ENCODE measurements at places on chromosomes 5 and 9. TPM values are rescaled to one million over a fixed set of nuclear protein-coding genes. Genes with fewer than 3 reads are reported as not detected.
A peak's percentile ranks its signal among the peaks of the same experiment; 100 is the strongest.

DNA sequence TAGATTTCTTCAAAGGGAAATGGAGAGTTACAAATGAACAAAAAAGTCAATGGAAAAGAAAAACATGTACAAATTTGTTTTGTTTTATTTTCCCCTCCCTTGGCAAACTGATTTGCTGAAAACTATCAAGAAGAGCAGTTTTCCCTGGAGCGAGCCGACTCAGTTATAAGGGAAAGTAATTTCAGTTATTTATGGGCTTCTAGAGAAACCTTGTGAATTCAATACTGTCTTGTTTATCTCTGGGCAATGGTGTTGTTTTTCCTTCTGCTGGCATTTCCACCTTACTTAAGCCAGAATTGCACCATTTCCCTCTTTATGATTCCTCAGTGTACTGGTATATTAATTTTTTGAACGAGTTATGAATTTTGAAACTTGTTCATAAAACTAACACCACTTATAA lies 1163.6 kb downstream of the CDH12 start:
- no peaks in the 10 kb centered on the region for H3K27me3 ChIP-seq
- no peak overlapping the region for H3K27ac ChIP-seq
- no peak overlapping the region for H3K4me3 ChIP-seq
- no peak for DNase-seq
- no peaks in the 10 kb centered on the region for H3K36me3 ChIP-seq
- H3K4me1 ChIP-seq: no peaks in the 10 kb centered on the region

DNA sequence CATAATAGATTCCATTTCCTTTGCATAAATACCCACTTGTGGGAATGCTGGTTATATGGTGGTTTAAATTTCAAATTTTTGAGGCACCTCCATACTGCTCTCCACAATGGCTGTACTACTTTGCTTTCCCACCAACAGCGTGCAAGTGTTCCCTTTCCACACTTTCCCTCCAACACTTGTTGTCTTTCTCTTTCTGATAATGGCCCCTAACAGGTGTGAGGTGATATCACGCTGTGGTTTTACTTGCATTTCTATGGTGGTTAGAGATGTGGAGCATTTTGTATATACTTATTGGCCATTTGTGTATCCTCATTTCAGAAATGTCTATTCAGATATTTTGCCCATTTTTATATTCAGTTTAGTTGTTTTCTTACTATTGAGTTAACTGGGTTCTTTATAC lies 34.6 kb downstream of the CTSL start:
- H3K27me3 ChIP-seq: no peaks in the 10 kb centered on the region
- H3K4me3 ChIP-seq: no peak overlapping the region
- H3K4me1 ChIP-seq: peaks cover 2% of the 10 kb centered on the region
- no peak overlapping the region for H3K27ac ChIP-seq

GRCh38 chr5:150469718-150470469 lies 20.4 kb upstream of the RPS14 start:
- no peak for DNase-seq
- H3K36me3 ChIP-seq: no peaks in the 10 kb centered on the region
- no peak overlapping the region for H3K27ac ChIP-seq
- H3K27me3 ChIP-seq: peaks cover 4% of the 10 kb centered on the region
- peaks cover 26% of the 10 kb centered on the region for H3K4me1 ChIP-seq

The ZNF608 gene
- 161 TPM for total RNA-seq

The NUP188 gene
- 63.6 TPM for total RNA-seq

DNA sequence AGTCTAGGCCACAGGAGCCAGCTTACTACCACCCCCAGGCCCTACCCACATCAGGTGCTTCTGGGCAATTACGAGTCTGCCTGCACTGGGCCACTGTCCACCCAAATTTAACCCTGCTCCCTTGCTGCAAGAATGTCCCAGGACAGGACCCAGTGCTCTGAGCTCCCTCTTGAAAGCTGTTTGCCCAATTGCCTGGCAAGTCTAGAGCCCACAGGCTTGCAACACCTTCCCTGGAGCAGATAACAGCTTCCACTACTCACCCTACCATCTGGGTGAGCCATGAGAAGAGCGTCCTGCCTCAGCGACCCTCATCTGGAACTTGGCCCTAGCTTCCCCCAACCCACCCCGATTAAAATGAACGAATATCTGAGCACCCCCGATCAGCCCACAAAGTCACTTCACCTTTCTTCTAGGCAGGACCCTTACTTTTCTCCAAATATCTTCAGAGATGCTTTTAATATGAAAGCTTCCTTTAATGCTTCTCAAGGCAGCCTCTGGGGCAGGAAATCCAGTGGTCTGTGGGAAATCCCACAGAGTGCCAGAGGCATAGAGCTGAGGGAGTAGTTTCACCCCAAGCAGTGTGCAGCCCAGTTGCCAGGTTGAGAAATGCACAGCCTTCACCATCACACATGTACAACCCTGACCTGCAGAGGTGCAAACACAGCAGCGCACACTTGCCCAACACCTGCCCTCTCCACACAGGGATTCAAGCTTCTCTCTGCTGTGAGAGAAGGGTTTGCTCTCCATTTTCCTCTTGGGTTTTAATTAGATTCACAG lies 10.6 kb downstream of the ACSL6 start:
- H3K4me1 ChIP-seq: peaks cover 29% of the 10 kb centered on the region
- no peaks in the 10 kb centered on the region for H3K36me3 ChIP-seq
- no peak overlapping the region for H3K27ac ChIP-seq
- peak; percentile 1 for DNase-seq

The SH3TC2 gene
- 0.25 TPM for total RNA-seq

DNA sequence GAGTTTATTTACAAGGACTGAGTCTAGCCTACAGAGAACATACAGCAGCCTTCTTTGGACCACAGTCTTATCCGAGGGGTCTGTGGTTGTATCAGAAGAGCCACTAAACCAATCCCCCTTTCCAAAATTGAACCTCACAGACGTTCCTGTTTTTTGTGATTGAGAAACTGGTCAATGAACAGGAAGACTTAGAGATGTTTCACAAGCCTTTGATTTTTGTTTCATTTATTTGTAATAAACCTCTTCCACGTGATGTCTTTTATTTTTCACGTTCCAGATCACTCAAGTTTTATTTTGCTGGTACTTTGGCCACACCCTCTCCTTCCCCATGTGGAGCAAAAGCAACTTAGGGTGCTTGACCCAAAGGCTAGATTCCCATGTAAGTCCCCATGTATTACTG lies 16.1 kb downstream of the CCT5 start:
- peaks cover 2% of the 10 kb centered on the region for H3K4me1 ChIP-seq
- peaks cover 3% of the 10 kb centered on the region for H3K27me3 ChIP-seq
- no peak overlapping the region for H3K4me3 ChIP-seq
- H3K27ac ChIP-seq: no peak overlapping the region
- DNase-seq: no peak
- no peaks in the 10 kb centered on the region for H3K36me3 ChIP-seq

The CDC20B gene
- total RNA-seq: 0.34 TPM

The CD74 gene
- 3.1 TPM for total RNA-seq

The IL13 gene
- total RNA-seq: not detected

The UGCG gene
- 16.0 TPM for total RNA-seq

DNA sequence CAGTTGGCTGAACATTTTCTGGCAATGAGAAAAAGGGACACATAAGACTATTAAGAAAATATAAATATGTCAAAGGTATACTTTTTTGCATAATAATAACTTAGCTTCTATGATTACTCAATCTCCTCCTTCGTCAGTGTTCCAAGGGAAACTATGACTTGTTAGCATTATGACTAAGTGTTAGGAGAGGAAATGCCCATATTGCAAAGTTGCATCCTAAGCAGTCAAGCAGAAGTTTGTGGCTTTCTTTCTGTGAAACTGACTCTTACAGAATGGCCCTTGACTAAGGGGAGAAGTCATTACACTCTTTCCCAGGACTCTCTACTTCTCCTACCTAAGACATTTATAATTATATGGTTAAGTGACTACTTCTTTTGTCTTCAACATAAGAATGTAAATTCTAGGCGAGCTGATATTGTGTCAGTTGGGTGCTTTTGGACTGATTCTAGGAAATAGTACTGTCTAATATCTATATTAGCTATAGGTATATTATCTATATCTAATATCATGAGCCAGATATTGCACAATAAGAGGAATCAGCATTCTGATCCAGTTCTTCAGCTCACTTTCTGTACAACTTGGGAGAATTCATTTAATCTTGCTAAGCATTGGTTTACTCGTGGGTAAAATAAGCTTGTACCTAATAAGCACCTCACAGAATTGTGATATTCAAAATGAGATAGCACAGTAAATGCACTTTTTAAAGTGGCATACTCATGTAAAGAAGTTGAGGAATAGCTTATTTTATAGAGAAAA lies 16.4 kb upstream of the SPINK6 start:
- no peaks in the 10 kb centered on the region for H3K27me3 ChIP-seq
- no peak for DNase-seq
- no peak overlapping the region for H3K4me3 ChIP-seq

DNA sequence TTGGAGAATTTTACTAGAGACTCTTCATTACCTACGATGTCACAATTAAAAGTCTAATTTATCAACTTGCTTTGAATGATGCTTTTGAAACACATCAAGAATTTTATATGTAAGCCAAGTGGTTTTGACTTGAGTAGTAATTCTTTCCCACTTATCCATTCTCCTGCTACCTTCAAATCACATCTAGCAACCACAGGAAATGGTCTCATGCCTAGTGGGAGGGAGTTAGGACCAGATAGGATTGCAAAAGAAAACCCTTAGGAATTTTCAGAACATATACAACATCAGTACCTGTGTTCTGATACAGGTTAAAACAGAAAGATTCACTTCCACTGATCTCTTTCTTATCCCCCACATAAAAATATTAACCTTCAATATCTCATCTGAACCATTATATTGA lies 260.4 kb downstream of the CWC27 start:
- DNase-seq: no peak
- no peak overlapping the region for H3K4me3 ChIP-seq
- H3K27ac ChIP-seq: no peak overlapping the region
- peaks cover 7% of the 10 kb centered on the region for H3K4me1 ChIP-seq
- H3K36me3 ChIP-seq: no peaks in the 10 kb centered on the region

DNA sequence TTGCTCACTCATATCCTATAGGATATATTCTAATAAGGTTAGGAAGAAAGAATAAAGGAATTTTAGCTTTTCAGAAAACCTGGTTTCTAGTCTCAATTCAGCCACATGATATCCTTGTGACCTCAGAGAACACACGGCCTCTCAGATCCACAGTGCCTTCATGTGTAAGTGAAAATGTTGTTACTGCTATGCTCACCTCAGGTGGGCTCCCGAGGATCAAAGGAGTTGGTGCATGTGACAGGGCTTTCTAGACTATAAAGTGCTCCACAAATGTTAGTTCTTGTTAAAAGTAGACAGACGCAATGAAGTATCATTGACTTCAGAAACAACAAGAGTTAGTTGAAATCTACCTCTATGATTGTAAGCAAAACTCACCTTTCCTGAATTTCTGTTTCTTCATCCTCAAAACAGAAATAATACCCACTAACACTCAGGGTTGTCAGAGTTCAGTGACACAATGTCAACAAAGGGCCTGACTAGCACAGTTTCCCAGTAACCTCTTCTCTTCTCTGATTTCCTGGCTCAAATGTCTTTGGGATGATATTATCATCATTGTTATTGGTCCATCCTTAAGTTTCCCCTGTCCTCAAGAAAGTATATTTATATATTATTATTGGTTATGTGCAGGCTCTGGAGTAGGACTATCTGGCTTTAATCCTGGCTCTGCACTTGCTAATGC lies 36.0 kb upstream of the MAN2A1 start:
- no peak overlapping the region for H3K4me3 ChIP-seq
- no peak for DNase-seq
- peak overlapping the region; percentile 6 for H3K27ac ChIP-seq
- H3K27me3 ChIP-seq: no peaks in the 10 kb centered on the region

The EXOSC2 gene
- total RNA-seq: 43.3 TPM

GRCh38 chr5:132770476-132771159 lies 6.4 kb downstream of the SEPTIN8 start:
- no peak overlapping the region for H3K27ac ChIP-seq
- no peaks in the 10 kb centered on the region for H3K36me3 ChIP-seq
- H3K27me3 ChIP-seq: peaks cover 14% of the 10 kb centered on the region
- H3K4me1 ChIP-seq: peaks cover 5% of the 10 kb centered on the region
- no peak overlapping the region for H3K4me3 ChIP-seq

The GABBR2 gene
- total RNA-seq: 116 TPM

DNA sequence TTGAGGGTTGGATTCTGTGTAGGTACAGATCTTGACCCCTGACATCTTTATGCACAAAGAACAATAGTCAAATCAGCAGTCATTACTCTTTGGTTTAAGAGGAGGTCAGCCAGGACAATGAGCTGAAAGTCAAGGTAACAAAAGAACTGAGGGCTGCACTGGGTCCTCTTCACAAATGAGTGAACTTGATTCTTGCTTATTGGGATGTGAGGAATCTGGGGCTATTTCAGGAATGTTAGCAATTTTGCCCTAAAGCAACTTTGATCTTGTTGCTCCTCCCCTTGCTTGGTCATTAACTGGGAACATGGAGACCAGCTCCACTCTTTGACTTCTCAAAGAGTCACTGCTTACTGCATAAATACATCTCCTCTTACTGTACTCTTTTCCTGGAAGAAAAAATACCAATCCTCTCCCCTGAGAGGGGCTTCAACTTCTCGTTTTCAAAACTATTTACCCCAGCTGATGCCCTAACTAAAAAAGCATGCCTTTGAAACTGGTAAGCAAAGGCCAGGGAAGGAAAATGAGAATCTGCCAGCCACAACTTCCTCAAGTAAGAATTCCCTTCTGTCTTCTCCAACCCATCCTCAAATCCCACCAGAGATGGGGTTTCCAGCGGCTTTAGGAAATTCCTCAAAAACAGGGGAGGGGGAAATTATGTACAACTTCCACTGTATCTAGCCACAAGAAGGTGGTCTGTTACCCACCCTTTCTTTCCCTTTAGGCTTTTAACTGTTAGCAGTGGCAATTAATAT lies 368.3 kb downstream of the ENC1 start:
- H3K36me3 ChIP-seq: no peaks in the 10 kb centered on the region
- DNase-seq: no peak
- H3K27me3 ChIP-seq: peaks cover 5% of the 10 kb centered on the region
- no peak overlapping the region for H3K27ac ChIP-seq

The HTR4 gene
- not detected for total RNA-seq

- H3K36me3 ChIP-seq: no peaks in the 10 kb centered on the region
- H3K4me3 ChIP-seq: no peak overlapping the region
- peaks cover 1% of the 10 kb centered on the region for H3K27me3 ChIP-seq
- no peak for DNase-seq
These were observed 734.3 kb downstream of the SEMA5A start for GRCh38 chr5:8811581-8811980.

- no peaks in the 10 kb centered on the region for H3K4me1 ChIP-seq
- H3K36me3 ChIP-seq: no peaks in the 10 kb centered on the region
- DNase-seq: no peak
- no peak overlapping the region for H3K27ac ChIP-seq
- no peaks in the 10 kb centered on the region for H3K27me3 ChIP-seq
These were observed 44.9 kb upstream of the GNPDA1 start for GRCh38 chr5:142057697-142058056.

The FOXI1 gene
- total RNA-seq: not detected

GRCh38 chr5:52702877-52703276 lies 84.8 kb upstream of the ITGA1 start:
- H3K4me1 ChIP-seq: no peaks in the 10 kb centered on the region
- no peak overlapping the region for H3K4me3 ChIP-seq
- DNase-seq: no peak

GRCh38 chr9:91202736-91203283 lies 158.9 kb downstream of the AUH start:
- no peak overlapping the region for H3K27ac ChIP-seq
- H3K4me1 ChIP-seq: no peaks in the 10 kb centered on the region
- H3K27me3 ChIP-seq: no peaks in the 10 kb centered on the region

GRCh38 chr9:36632892-36633291 lies 60.2 kb downstream of the MELK start:
- no peak for DNase-seq
- H3K4me3 ChIP-seq: no peak overlapping the region

The PNPLA7 gene
- 6.7 TPM for total RNA-seq

- H3K4me1 ChIP-seq: peaks cover 21% of the 10 kb centered on the region
- H3K27ac ChIP-seq: no peak overlapping the region
- no peak for DNase-seq
- no peaks in the 10 kb centered on the region for H3K36me3 ChIP-seq
These were observed 114.3 kb downstream of the CRB2 start for GRCh38 chr9:123470121-123470782.

Measured in glutamatergic neuron (in vitro differentiated cells).